ENCODE measurements at places on chromosomes 13 and 19. TPM values are rescaled to one million over a fixed set of nuclear protein-coding genes. Genes with fewer than 3 reads are reported as not detected.

Gene GRIK5
- total RNA-seq: 1.1 TPM

GRCh38 chr13:28012896-28013295 is 24.4 kb upstream of the URAD start:
- DNase-seq: no peak
- no peak overlapping the region for H3K4me3 ChIP-seq
- H3K27me3 ChIP-seq: peaks cover 7% of the 10 kb centered on the region
- no peak overlapping the region for H3K27ac ChIP-seq
- H3K4me1 ChIP-seq: no peaks in the 10 kb centered on the region
- no peaks in the 10 kb centered on the region for H3K36me3 ChIP-seq

- no peaks in the 10 kb centered on the region for H3K36me3 ChIP-seq
- no peak overlapping the region for H3K4me3 ChIP-seq
- H3K27me3 ChIP-seq: no peaks in the 10 kb centered on the region
- H3K27ac ChIP-seq: no peak overlapping the region
- no peaks in the 10 kb centered on the region for H3K4me1 ChIP-seq
These were observed 1139.7 kb upstream of the SPRY2 start for GRCh38 chr13:81480634-81481033.

- DNase-seq: no peak
- no peak overlapping the region for H3K4me3 ChIP-seq
- no peaks in the 10 kb centered on the region for H3K36me3 ChIP-seq
These were observed 390.4 kb downstream of the RFC3 start for GRCh38 chr13:34208336-34208735.

GRCh38 chr13:20719783-20720182 is 16.3 kb downstream of the IL17D start:
- H3K27me3 ChIP-seq: peaks cover 24% of the 10 kb centered on the region
- no peak overlapping the region for H3K4me3 ChIP-seq
- H3K27ac ChIP-seq: no peak overlapping the region
- no peak for DNase-seq
- H3K4me1 ChIP-seq: peaks cover 14% of the 10 kb centered on the region

GRCh38 chr19:35851213-35852028 is 883 bp downstream of the NPHS1 start:
- H3K4me1 ChIP-seq: peaks cover 15% of the 10 kb centered on the region
- no peak overlapping the region for H3K27ac ChIP-seq
- no peaks in the 10 kb centered on the region for H3K36me3 ChIP-seq
- peaks cover 48% of the 10 kb centered on the region for H3K27me3 ChIP-seq
- peak; percentile 34 for DNase-seq
- H3K4me3 ChIP-seq: peak overlapping the region; percentile 16

- H3K27ac ChIP-seq: peak overlapping the region; percentile 33
- DNase-seq: peak; percentile 18
- peak overlapping the region; percentile 35 for H3K4me3 ChIP-seq
- no peaks in the 10 kb centered on the region for H3K27me3 ChIP-seq
- H3K4me1 ChIP-seq: peaks cover 37% of the 10 kb centered on the region
These were observed 63.1 kb downstream of the ZDHHC20 start for GRCh38 chr13:21395953-21396352.
